ENCODE measurements at places on chromosomes 6 and 20. TPM values are rescaled to one million over a fixed set of nuclear protein-coding genes. Genes with fewer than 3 reads are reported as not detected.

The PRDM13 gene
- total RNA-seq, result 0.93 TPM

The RTEL1 gene
- total RNA-seq, result 8.2 TPM

The FRMD1 gene
- total RNA-seq, result 0.02 TPM

The POU5F1 gene
- total RNA-seq, result 5.3 TPM

The FAM209B gene
- total RNA-seq, result 0.48 TPM

The USP49 gene
- 0.96 TPM for total RNA-seq

The ADGRF4 gene
- 9.6 TPM for total RNA-seq

The OR12D3 gene
- total RNA-seq, result not detected

Measured in A549 treated with CORT108297 at 1 μM for 4 hours (cell line).